ENCODE measurements at places on chromosomes 11 and 22.

GRCh38 chr11:75735181-75735845 is 17.7 kb downstream of the MOGAT2 start:
- no peak for DNase-seq

GRCh38 chr22:49957826-49958365 is 2.7 kb upstream of the PIM3 start:
- DNase-seq: no peak

- no peak for DNase-seq
Observed at GRCh38 chr11:5335170-5335569, 8.2 kb downstream of the OR51B5 start.

DNA sequence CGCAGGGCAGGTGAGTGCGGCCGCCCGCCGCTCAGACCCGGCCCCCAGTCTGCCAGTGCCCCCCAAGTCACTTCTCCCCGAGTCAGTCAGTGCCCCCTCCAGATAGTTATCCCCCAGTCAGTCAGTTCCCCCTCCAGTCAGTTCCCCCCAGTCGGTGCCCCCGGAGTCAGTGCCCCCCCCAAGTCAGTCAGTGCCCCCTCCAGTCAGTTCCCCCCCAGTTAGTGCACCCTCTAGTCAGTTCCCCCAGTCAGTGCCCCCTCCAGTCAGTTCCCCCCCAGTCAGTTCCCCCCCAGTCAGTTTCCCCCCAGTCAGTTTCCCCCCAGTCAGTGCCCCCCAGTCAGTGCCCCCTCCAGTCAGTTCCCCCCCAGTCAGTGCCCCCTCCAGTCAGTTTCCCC is 411 bp downstream of the PPP6R2 start:
- no peak for DNase-seq

DNA sequence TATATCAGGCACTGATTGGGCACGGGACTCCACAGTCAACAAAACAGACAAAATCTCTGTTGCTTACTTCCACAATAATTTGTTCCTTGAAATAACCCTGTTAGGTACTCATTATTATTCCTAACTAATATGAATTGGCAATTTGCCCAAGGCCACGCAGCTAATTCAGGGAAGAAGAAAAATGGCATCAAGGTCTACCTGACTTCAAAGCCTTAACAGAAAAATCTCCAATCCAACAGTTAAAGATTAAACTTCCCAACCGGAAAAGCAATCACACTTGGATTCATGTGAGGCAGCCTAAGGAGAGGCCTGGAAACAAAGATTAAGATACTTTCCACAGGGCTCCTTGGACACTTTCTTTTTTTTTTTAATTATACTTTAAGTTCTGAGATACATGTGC is 68.9 kb downstream of the PRCP start:
- DNase-seq: no peak

GRCh38 chr22:19354201-19354600 is 62.7 kb upstream of the CLTCL1 start:
- no peak for DNase-seq

DNA sequence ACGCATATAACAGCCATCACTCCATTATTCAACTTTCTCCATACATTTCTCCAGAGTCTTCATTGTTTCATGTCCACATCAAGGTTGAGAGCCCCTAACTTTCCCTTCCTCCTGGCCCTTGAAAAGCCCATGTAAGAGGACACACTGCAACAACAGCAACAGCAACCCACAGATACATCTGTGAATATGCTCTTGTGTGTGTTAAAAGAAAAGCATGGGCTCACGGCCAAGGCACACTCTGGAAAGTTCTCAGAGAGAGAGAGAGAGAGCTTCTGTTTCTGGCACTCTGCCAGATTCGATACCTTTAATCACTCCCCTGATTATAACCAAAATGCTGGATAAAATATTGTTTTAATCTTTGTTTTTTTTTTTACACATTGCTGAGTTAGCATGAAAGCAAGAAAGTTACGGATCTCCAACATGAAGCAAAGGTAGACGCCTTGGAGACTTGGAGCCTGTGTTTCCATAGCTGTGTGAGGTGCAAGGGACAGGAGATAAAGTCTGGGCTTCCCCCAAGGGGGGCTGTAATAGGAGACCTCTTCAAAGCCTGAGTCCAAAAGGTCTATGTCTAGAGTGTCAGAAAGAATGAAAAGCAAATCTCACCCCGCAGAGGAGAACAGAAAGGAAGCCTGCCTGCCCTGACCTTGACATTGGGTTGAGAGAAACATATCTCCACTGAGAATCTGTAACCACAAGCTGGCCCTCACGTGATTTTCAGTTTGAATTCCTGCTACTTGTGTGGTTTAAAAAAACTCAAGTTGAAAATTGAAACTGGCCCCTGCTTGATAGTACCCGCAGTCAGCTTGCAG is 33.7 kb upstream of the MPPED1 start:
- no peak for DNase-seq

- DNase-seq: no peak
Observed at GRCh38 chr11:45098929-45099328, 47.5 kb upstream of the PRDM11 start.

DNA sequence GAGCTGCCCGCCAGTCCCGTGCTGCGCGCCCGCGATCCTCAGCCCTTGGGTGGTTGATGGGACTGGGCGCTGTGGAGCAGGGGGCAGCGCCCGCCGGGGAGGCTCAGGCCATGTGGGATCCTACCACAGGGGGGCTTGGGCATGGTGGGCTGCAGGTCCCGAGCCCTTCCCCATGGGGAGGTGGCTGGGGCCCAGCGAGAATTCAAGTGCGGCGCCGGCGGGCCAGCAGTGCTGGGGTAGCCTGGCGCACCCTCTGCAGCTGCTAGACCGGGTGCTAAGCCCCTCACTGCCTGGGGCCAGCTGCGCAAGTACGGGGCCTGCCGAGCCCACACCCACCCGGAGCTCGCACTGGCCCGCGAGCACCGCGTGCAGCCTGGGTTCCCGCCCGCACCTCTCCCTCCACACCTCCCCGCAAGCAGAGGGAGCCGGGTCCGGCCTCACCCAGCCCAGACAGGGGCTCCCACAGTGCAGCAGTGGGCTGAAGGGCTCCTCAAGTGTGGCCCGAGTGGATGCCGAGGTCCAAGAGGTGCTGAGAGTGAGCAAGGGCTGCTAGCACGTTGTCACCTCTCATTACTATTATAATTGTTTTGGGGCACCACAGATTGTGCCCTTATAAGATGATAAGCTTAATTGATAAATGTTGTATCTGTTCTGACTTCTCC is 333.2 kb downstream of the CASP12 start:
- no peak for DNase-seq

DNA sequence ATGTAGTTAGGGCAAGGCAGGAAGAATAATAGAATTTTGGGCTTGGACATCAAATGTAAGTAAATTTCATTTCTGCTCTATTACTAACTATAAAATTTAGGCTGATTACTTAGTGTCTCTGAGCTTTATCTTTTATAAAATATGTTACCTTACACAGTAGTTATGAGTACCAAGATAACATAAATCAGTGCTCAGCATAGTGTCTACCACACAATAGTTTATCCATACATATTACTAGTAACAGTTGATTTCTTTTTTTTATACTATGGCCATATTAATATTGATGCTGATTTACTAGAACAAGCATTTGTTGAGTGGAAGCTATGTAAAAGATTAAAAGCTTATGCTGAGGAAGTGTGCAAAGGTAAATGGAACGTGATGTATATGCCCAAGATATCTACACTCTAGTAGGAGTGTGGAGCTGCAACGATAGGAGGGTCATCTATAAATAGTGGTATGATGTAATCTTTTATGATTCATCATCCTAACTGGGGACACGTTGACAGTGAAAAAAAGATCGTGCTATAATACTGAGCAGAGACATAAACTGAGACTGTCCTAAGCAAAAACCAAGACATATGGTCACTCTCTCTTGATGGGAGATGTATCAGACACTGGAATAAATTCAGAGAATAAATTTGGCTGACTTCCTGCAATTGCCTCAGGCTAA is 8.7 kb upstream of the SLC5A12 start:
- no peak for DNase-seq

DNA sequence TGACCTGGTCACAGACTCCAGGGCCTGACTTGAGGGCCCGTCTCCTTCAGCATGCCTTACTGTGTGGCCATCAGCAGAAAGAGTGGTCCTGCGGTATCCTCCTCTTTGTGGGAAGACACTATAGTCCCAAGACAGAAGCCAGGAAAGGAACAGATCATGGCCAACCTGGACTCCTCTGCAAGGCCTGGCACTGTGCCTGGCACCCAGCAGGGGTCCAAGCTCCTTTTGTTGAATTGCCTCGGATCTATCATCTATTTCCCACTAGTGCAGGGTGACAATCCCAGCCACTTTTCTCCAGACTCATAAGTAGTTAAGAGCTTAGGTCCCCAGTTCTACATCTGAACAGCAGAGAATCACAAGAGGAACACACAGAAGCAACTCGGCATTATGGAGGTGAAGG is 27.0 kb downstream of the DSCAML1 start:
- no peak for DNase-seq

- DNase-seq: no peak
Observed at GRCh38 chr22:42272431-42272999, 2.1 kb upstream of the TCF20 start.

- no peak for DNase-seq
Observed at GRCh38 chr11:6771926-6772893, at the start of gene OR2AG2. Gene OR2AG2 (minus strand): TSS chr11:6771976. CDS start chr11:6768957, 3,019 bp downstream.

DNA sequence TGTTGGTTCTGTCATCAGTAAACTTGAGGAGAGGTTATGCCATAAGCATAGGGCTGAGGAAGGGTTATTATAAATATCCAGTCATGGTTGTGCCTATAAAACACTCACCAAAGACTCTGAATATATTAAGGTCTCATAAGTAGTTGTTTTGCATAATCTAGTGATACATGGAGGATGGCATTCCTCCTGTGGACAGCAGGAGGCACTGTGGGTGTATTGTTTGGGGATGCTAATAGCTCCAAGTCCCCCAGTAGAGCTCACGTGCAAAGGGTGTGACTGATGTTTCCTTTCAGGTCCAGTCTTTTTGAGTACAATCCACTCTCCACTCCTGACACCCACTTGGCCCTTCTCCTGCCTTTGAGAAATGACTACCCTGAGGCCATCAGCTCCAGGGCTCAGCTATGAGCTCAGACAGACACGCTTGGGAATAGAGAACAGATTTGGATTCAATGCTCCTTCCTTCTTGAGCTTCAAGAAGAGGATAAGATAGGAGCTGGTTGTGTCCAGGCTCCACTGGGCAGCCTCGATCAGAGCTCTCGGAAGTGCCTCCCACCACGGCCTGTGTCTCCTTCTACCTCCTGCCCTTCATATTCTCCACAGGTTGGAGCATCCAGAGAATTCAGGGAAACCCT is 85.2 kb upstream of the IGLL5 start:
- DNase-seq: peak; percentile 50

- DNase-seq: no peak
Observed at GRCh38 chr22:31953261-31953660, 8.9 kb downstream of the YWHAH start.

Data from Jurkat, Clone E6-1 (cell line).